Hematopoietic multipotent progenitor cell treated with erythropoietin and hydrocortisone succinate and interleukin-3 and kit ligand, for 8 days (in vitro differentiated cells): ENCODE measurements at places on chromosomes 1 and 21.
A peak's percentile ranks its signal among the peaks of the same experiment; 100 is the strongest.

GRCh38 chr1:40185951-40186864 lies 25.0 kb downstream of the RLF start:
- DNase-seq = no peak

DNA sequence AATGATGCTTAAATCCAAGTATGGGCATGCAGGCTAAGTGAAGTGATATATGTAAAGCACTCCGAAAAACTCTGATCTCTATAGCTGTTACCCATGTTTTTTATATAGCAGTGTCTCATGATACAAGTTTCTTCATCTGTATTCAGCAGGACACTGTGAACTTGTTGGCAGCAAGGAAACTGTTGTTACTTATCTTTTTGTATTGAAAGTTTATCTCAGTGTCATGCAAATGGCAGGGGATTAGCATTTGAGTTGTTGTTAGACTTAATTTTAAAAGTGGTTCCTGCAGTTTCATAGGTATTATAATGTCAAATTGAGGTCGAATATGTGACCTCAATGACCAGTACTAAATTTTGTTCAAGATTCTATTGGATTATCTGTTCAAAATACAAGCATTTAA lies 47.9 kb downstream of the NCAM2 start:
- no peak for DNase-seq

GRCh38 chr1:2269922-2270259 lies 41.8 kb downstream of the SKI start:
- DNase-seq = no peak

DNA sequence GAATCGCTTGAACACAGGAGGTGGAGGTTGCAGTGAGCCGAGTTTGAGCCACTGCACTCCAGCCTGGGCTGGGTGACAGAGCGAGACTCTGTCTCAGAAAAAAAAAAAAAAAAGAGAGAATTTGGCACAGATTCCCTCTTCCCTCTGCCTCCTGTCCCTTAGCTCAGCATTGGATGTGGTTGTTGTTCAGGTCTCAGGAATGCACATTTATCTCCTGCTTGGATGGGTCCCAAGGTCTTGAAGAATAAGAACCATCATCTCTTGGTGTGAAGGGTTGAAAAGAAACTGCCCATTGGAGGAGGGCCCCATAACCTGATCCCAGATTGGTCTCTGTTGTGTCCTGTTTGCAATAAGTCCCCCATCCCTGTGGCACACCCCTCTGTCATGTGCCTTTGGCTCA lies 34.9 kb downstream of the UBIAD1 start:
- no peak for DNase-seq

DNA sequence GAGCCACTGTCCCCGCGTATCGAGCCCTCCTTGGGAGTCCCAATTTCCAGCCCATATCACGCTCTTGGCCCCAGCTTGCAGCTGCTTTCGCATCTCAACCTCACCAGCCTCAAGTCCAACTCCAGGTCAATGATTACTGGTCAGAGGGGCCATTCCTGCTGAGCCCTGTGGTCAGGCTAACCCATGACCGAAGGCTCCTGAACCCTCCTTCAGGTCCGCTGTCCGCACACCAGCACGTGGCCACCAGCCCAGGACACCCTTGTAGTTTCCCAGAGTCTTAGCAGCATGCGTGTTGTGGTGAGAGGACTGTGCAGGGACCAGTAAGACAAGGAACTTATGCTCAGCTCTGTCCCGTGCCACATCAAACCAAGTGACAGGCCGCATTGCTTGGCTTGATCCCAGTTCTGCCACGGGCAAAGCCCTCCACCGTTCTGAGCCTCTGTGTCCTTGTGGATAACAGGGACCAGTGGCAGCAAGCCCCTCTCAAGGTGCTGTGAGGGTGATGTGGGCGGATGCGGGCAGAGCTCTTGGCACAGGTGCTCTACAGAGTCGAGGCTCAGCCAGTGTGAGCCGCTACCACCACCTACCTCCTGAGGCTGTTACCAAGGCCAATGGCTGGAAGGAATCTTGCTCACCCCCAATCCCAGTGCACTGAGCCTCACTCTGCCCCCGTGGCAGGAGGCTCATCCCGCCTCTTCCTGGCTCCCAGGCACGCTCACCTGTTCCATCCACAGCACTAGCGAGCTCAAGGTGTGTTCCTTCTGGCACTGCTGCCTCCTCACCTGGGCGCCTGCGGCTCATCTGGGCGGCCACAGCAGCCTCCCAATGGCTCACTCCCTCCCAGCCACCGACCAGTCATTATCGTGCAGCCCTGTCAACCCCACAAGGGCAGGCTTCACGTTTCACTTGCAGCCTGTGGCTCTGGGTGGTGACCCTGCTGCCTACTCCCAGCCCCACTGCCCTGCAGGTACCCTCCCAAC lies 20.4 kb downstream of the KRTAP10-1 start:
- DNase-seq = no peak

- DNase-seq = peak; percentile 35
Observed at GRCh38 chr1:51558375-51558924, 39.4 kb upstream of the EPS15 start.

DNA sequence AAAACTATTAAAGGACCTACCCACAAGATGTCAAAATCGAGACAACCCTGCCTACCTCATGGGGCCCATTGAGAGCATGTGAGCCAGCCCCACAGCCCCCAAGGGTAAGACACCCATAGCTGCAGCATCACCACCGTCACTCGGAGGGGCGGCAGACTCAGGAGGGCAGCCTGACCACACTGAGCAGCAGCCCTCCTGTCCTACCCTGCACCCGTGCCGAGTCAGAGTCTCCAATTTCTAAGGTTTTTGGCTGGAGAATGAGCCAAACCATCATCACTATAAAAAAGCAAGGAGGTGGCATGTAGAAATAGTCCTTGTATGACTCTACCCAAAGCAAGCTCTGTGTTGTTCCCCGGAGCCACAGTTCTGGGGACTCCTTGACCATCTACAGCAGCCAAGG lies 94.7 kb downstream of the SSBP3 start:
- no peak for DNase-seq

DNA sequence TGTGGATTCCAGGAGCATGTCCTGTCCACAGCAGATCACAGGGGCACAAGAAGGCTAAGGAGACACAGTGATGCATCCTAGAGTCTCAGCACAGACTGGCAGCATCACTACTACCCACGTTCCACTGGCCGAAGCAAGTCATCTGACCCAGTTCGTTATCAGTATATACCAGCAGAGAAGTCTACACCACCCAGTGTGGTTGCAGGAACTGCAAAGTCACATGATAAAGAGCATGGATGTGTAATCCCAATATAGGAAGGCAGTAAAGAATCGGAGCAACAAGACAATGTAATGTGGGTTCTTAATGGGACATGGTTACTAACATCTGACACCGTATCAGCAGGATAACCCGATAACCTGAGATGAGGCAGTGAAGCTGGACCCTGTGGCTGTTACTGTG lies 246.6 kb downstream of the RRAGC start:
- peak; percentile 52 for DNase-seq

DNA sequence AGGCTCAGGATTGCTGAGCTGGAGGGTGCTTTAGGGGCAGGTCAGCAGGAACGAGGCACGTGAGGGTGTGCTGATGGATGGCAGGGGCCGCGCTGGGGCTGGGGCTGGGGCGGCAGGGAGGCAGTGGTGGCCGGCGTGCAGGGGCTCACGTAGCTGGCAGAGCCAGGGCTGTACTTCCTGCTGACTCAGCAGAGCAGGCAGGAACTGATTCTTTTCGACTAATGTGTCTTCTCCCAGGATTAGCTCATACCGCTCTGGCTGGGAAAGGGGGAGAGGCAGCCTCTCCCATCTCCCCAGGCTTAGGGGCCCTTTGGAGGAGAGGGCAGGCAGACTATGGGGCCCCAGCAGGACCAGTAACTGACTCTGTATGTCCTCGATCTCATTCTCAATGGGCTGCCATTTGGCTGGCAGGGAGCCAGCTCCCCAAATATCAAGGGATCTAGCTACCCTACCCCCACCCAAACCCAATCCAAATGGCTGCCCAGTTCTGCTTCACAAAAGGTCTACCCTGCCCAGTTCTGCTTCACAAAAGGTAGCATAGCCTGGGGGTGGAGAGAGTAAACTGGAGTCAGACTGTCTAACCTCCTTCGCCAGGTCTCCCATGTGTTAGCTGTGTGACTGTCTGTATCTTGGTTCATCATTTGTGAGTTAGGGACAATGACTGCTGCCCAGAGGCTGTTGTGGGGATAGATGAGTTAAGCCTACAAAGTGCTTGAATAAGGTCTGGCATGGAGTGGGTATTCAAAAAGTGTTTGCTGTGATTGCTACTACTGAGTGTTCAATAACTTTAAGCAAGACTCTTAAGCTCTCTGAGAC lies 100.1 kb upstream of the SLC2A1 start:
- DNase-seq = peak; percentile 20

DNA sequence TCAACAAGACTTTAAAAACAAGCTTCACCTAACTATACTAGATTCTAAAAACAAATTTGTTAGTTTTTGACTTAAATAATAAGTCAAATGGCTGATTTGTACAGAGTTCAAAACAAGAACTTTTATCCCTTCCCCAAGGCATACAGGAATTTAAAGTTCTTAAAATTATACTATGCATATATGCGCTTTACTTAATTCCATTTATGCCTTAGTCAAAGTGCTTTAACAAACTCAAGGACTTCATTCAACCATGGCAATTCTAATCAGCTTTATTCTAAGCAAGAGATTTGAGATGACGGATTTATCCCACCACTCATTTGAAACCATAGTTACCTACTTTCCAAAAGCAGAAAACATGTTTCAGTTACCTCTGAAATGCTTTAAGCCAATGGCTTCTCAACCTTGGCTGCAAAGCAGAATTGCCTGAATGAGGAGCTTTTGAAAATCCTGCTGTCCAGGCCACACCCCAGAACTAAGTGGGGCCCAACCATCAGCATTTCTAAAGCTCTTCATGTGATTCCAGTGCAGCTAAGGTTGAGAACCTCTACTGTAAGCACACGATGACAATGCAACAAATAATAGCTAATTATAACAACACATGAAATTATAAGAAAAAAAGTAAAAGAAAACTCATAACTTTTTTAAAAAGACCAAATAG lies 44.6 kb downstream of the TTLL7 start:
- no peak for DNase-seq

DNA sequence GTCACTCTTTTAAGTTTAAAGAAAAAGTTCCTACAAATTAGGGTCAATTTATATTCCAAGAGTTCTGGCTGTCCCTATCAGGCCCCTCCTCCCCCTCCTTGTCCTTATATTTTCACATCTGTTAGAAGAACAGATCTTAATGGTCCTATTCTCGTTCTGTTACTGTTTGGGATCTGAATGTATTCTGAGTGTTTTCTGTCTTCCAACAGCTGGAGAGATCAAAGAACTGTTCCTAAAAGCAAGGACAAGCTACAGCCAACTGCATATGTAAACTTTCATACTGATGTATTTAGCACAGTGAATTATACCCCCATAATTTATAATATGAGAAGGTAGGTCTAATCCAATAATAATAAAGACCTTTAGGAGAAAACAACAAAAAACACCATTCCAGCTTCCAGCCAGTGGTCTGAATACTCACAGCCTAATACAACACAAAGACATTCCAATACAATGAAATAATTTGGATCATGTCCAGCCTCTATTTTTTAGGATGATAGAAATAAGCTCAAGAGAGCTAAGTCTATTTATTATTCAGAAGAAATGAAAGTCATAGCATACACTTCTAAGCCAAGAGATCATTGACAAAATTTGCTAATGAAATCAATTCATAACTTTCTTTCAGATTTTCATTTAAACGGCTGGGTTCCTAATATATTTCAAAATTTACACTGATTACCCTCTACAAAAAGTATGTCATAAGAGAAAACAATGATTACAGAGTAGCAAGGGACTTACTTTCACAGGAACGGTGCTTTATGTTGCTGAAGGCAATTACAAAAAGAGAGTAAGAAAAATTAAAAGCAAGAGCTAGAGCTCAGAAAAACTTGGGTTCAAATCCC lies 25.3 kb downstream of the WLS start:
- DNase-seq = no peak

- no peak for DNase-seq
Observed at GRCh38 chr21:42768324-42769121, 110.8 kb downstream of the WDR4 start.

GRCh38 chr1:24822887-24823286 lies 77.6 kb downstream of the CLIC4 start:
- DNase-seq = no peak

- no peak for DNase-seq
Observed at GRCh38 chr1:115882913-115883902, 42.3 kb upstream of the NHLH2 start.

GRCh38 chr21:34668803-34669148 lies at the start of gene CLIC6:
Gene CLIC6 (plus strand): TSS chr21:34668994. CDS start chr21:34669389, 395 bp downstream.
- DNase-seq = no peak

GRCh38 chr1:86380257-86380861 lies 15.8 kb downstream of the ODF2L start:
- DNase-seq = peak; percentile 81

- no peak for DNase-seq
Observed at GRCh38 chr1:63010913-63011660, 227.2 kb downstream of the ATG4C start.

GRCh38 chr1:15004396-15004795 lies 149.2 kb upstream of the TMEM51 start:
- no peak for DNase-seq

DNA sequence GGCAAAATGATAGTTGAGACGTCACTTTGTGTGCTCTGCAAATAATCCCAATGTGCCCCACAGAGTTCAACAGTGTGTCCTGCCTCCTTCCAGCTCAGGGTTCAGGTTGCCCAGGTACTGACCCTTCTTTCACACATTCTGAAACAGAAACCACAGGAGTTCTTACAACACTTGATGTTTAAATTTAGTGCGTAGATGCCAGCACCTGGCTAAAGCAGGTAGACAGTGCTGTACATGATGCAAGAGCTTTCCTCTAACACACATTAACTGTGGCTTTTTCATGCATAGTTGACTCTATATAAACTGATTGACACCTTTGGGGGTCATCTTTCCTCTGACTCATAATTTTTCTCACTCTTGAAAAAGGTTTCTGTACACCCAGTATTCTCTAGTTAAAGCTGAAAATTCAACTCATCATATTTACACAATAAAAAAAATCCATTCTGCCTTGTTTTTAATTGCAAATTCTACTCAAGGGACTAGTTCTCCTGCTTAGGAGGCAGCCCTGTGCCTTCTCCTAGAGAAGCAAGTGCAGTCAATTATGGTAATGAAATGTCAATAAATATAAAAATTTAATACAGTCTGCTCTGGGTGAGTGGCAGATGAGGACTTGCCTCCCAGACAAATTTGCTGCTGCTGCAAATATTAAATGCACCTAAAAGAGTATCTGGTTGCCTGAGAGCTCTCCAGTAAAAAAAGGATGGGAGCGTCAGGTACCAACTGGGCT lies 91.4 kb downstream of the NR5A2 start:
- DNase-seq = no peak

- no peak for DNase-seq
Observed at GRCh38 chr1:36602184-36602583, 119.5 kb upstream of the CSF3R start.
